ENCODE measurements at places on chromosomes 16 and 17.

GRCh38 chr16:50614955-50615724 lies 66.0 kb downstream of the SNX20 start:
- no peak for DNase-seq

- no peak for DNase-seq
These were observed 14.2 kb downstream of the GAS7 start for GRCh38 chr17:10183931-10184930.

DNA sequence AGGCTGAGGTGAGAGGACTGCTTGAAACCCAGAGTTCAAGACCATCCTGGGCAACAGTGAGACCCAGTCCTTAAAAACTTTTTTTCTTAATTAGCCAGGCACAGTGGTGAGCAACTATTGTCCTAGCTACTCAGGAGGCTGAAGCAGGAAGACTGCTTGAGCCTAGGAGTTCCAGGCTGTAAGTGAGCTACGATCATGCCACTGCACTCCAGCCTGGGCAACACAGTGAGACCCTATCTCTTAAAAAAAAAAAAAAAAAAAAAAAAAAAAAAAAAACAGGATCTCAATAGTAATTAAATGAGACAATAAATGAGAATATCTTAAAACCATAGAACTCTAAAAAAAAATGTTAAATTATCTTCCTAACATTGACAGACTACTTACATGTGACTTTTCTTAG lies 14.3 kb downstream of the SMURF2 start:
- DNase-seq, result no peak

DNA sequence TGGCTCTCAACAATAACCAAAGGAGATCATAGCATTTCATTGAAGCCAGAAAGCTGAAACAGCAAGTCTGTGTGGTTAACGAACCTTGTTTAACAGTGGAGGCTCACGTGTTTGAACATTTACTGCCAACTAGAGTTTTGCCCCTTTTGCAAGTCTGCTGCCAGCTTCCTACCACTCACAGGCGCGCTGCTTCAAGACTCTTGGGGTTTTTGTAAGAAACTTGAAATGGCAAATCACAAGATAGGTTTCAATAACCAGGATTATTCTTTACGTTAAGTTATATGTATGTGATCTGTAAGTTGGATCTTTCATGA lies 1.2 kb downstream of the SNTB2 start:
- DNase-seq, result no peak

- no peak for DNase-seq
These were observed 341.5 kb downstream of the SNX29 start for GRCh38 chr16:12317856-12318537.

DNA sequence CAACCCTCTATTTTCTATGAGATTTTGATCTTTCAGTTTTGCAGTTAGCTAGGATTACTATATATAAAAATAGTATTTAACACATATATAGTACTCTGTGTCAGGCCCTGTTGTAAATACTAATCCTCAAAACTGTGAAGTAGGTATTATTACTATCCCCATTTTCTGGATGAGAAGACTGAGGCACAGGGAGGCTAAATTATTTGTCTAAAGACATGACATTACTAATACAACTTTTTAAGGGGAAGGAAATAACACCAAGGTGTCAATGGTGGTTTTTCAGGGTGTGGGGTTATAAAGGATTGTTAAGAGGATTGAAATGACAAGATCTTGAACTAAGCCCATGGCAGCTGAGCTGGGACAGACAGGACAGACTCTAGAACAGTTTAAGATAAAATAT lies 4.1 kb upstream of the WSB1 start:
- no peak for DNase-seq

DNA sequence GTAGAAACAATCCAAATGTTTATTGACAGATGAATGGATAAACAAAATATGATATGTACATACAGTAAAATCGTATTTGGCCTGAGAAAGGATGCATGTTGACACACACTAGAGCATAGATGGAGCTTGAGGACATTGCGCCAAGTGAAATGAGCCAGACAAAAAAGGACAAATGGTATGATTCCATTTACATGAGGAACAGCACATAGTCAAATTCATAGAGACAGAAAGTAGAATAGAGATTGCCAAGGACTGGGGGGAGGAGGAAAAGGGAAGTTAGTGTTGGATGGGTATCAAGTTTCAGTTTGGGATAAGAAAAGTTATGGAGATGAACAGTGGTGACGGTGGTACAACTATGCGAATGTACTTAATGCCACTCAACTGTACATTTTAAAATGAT lies 47.9 kb downstream of the COPRS start:
- DNase-seq, result no peak

- DNase-seq, result peak; percentile 38
These were observed 45.5 kb downstream of the CYTH1 start for GRCh38 chr17:78736526-78737079.

GRCh38 chr16:8109510-8110369 lies 480.6 kb downstream of the TMEM114 start:
- no peak for DNase-seq

DNA sequence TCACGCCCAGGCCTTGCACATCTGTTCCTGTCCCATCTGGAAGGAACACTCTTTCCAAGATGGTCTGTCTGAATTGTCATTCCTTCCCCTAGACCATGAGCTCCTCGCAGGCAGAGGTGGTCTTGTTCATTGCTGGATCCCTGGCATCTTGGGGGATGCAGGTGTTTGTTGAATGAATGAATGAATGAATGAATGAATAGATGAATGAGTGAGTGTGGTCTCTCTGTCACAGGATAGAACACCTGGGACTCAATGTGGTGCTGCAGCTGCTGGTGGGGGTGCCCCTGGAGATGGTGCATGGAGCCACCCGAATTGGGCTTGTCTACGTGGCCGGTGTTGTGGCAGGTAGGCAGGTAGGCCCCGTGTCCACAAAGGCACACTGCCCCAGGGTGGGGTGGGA lies 32.2 kb downstream of the RHBDL3 start:
- DNase-seq, result no peak

DNA sequence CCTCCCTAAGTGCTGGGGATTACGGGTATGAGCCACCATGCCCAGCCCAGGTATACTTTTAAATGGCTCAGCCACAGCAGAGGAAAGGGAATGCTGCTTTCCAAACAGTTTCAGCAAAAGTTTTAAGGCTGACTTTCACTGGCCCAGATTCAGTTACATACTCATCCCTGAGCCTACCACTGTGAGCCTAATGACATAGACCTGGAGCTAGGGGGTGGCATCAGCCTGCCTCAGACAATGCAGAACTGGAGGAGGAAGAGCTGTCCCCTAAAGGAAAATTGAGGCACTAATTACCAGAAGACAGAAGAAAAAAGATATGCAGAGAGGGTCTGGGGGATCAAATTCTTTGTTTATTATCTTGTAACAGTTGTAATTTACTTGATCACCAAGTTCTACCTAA lies 43.9 kb downstream of the HS3ST4 start:
- DNase-seq, result no peak

GRCh38 chr17:68603656-68604055 lies 2.5 kb upstream of the FAM20A start:
- DNase-seq, result no peak

DNA sequence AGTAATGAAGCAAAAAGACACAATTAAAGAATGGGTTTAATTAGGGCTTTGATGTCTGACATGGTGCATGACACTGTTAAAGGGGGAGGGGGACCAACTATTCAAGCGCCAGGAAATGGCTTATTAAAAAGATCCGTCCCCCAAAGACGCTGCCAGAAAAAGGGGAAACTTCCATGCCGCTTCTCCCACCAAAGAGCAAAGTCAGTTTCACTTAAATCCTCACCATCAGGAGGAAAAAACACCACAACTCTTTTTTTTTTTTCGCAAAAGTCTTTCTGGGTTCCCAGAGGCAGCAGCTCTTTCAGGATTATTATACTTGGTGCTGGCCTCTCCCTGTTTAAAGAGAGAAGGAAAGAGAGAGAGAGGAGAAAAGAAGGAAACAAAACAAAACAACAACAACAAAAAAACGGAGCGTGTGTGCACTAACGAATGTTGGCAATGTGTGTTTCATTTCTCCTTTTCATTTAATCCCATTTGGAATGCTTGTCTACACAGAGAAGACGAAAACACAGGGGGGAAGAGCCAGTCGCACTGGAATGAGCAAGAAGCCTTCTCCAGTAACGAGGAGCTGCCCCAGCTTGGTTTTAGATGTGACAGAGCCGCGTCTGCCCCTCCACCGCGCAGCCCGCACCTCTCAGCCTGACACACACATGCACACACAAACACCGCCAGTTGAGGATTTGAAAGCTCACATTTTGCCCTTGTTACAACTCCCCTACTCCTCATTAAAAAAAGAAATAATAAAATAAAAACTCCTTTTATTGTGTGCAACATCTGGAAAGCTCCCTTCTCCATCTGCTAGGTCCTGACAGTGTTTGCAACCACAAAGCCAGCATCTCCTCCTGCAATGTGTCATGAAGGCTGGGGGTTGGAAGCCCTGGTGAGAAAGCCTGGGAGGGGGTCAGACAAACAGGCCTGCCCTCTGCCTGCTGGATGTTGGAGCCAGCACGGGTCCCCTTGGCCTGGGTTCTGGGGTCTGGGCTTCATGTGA lies 32.7 kb upstream of the AXIN2 start:
- DNase-seq, result no peak

- peak; percentile 71 for DNase-seq
These were observed 30.0 kb downstream of the TBCD start for GRCh38 chr17:82781894-82782274.

DNA sequence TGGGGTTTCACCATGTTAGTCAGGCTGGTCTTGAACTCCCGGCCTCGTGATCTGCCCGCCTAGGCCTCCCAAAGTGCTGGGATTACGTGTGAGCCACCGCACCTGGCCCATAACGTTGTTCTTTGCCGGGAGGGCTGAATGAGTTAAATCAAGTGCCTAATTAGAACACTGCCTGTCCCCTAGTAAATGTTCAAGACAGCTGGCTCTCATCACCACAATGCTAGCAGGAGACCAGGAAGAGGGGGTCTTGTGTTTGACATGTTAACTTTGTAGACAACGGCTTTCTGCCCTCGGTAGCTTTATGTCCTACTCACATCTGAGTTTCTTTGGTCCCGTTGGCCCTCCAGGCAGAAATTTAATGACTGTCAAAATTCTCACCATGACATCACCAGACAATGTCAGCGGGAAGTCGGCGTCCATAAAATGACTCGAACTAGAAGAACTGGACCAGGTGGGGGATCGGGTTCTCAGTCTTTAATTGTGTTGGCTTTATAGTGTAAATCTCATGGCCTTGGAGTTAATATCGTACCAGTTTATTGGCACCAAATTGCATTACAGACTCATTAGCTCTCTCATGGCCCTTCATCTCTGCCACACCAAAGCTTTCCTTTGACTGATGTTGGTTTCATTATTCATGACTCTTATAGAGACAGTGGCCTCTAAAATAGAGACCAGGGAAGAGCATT lies 11.4 kb upstream of the ITPRIPL2 start:
- DNase-seq, result no peak

GRCh38 chr17:31491376-31492131 lies 100.1 kb downstream of the RAB11FIP4 start:
- DNase-seq, result no peak

- no peak for DNase-seq
These were observed 18.3 kb downstream of the RARA start for GRCh38 chr17:40327244-40327729.

DNA sequence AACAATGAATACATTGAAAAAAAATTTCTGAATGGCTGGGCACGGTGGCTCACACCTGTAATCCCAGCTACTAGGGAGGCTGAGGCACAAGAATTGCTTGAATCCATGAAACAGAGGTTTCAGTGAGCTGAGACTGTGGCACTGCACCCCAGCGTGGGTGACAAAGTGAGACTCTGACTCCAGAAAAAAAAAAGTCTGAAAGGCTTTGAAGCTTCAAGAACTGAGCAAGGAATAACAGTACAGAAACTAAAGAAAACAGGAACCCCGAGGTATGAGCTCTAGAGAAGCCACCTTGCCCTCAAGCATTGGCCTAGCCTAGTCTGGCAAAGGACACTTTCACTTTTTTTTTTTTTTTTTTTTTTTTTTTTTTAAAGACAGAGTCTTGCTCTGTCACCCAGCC lies 45.0 kb downstream of the TEX2 start:
- no peak for DNase-seq

GRCh38 chr16:56470232-56470631 lies 18.9 kb downstream of the OGFOD1 start:
- DNase-seq, result no peak

- no peak for DNase-seq
These were observed 30.3 kb upstream of the CAPN15 start for GRCh38 chr16:497258-497657.

DNA sequence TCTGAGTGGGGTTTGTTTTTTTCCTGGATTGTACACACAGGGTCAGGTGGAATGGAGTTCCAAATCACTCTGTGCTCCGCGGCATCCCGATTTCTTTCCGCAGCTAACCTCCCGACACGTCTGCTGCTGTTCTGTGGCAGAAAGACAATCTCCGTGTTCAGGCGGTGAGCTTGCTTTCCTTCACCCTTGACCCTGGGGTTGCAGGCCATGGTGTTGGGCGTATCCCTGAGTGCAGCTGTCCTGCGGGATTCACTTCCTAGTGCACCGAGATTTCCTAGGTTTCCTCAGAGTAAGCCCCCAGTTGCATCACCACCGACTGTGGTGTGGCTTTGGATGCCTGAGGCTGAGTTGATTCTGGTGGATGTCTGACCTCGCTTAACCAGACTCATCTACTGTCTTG lies 7.8 kb upstream of the ARL6IP1 start:
- no peak for DNase-seq

DNA sequence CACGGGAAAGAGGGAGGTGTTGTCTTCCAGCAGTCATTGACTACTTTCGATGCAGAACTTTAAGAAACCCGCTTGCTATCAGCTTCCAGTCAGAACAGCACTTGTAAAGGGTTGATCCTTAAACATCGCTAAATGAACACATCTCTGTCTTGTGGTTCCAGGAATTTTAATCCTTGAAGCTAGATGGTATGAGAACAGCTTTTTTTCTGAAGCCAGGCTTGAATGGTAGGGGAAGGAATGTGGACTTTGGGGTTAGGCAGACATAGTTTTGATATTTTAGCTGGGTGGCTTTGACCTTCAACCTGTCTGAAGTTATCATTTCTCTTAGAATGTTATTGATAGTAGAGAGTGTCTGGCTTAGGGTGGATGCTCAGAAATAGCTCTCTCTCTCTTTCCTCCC lies 81.1 kb downstream of the RGS9 start:
- DNase-seq, result no peak

DNA sequence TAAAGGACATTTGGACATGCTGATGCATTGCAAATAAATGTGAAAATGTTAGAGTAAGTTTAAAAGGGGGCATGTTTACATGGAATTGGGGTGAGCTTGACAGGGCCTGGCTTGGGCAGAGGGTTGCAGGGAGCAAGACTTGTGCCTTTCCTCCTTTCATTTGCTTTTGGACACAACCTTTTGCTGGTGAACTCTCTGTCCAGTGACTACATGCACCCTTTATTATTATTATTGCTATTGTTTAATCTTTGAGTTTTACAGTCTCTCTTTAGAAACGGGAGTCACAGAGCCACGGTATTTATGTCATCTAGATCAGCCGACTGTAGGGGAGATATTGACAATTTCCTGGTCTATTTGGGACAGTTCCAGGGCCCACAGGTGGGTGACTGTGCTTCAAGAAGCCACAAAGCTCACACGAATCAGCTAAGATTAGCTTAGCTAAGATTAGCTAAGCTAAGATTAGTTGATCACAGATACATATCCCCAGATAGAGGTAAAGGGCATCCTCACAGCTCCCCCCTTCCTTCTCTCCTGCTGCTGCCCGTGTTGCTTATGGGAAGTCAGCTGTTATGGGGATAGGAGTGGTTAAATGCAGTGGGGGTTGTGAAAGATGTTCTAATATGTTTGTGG lies 28.9 kb upstream of the ETV4 start:
- no peak for DNase-seq

- no peak for DNase-seq
These were observed 51.2 kb downstream of the SOX9 start for GRCh38 chr17:72171703-72172667.

- no peak for DNase-seq
These were observed 19.6 kb downstream of the ATF7IP2 start for GRCh38 chr16:10405386-10405939.
